ENCODE measurements at places on chromosomes 3 and 15. TPM values are rescaled to one million over a fixed set of nuclear protein-coding genes. Genes with fewer than 3 reads are reported as not detected.

The DGKG gene
- total RNA-seq, result 1.7 TPM

DNA sequence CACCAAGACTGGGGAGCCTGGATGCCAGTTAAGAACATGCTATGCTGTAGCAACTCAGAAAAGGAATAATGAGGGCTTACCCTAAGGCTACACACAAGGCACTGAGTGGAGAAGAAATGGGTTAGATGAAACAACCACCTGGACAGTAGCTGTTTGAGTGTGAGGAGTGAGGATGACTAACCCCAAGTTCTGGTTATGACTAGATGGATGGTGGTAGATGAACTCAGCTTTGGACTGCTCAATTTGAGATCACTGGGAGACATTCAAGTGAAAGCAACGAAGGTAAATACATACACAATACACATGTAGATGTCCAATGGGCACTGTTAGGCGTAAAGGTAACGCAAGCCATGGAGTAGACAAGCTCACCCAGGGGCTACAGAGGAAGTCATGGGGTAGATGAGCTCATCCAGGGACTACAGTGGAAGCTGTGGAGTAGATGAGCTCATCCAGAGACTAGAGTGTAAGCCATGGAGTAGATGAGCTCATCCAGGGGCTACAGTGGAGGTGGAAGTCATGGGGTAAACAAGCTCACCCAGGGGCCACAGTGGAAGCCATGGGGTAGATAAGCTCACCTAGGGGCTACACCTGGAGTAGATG is 98.3 kb downstream of the ANO10 start:
- DNase-seq, result no peak

DNA sequence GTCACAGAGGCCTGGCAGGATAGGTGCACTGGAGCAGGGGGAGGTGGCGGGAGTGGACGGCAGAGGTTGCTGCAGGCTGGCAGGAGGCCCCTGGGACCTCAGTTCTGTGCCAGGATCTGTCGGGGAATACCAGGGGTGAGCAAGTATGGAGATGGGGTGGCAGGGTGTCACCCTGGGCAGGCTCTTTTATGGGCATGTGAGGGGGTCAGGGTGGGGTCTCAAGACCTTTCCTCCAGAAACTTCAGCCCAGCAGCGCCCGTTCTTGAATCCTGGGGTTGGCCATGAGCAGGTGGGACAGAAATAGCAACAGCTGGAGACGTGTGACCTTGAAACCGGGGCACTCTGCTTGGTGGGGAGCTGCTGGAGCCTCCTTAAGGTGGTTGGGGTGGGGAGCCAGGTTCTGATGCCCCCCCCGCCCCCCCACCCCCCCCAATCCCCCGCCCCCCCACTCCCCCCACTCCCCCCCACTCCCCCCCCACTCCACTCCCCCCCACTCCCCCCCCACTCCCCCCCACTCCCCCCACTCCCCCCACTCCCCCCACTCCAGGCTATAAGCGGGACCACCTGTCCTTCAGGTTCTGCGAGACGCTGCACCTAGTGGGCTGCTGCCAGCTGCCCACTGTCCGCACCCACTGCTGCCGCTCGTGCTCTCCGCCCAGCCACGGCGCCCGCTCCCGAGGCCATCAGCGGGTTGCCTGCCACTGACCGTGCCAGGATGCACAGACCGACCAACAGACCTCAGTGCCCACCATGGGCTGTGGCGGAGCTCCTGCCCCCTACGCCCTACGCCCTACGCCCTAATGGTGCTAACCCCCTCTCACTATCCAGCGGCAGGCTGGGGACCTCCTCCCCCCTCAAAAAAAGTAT is 84.9 kb downstream of the TBC1D2B start:
- DNase-seq, result no peak

The IMPG2 gene
- total RNA-seq, result 0.13 TPM

DNA sequence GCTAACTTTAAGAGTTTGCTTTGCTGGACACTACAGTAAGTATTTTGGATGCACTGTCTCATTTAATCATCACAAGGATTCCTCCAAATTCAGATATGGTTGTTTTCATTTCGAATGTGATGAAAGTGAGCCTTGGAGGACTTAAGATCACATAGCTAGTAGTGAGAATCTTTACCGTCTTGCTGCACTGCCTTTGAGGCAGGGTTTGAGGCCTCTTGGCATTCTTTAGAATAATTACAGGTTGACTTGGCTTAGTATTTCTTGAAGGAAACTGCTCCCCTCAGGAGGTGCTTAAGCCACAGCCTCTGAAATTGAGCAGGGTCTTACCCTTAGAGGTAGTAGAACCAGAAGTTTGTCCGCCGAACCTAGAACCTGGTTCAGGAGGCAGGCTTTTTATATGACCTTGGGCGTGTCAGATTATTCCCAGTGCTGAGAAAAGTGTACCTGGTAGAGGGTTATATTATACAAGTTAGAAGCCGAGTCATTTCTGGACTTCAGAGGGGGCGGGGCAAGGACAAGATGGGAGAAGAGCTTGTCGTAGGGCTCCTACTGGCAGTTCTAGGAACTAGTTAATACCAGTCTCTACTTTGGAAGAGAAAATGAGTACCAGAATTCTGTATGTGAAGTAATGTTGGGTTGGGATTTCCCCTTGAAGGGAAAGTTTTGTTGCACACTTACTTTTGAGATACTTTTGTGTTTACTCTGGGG is 1.1 kb downstream of the TFG start:
- DNase-seq, result no peak

- no peak for DNase-seq
Observed at GRCh38 chr3:172154768-172155664, 115.6 kb downstream of the FNDC3B start.

DNA sequence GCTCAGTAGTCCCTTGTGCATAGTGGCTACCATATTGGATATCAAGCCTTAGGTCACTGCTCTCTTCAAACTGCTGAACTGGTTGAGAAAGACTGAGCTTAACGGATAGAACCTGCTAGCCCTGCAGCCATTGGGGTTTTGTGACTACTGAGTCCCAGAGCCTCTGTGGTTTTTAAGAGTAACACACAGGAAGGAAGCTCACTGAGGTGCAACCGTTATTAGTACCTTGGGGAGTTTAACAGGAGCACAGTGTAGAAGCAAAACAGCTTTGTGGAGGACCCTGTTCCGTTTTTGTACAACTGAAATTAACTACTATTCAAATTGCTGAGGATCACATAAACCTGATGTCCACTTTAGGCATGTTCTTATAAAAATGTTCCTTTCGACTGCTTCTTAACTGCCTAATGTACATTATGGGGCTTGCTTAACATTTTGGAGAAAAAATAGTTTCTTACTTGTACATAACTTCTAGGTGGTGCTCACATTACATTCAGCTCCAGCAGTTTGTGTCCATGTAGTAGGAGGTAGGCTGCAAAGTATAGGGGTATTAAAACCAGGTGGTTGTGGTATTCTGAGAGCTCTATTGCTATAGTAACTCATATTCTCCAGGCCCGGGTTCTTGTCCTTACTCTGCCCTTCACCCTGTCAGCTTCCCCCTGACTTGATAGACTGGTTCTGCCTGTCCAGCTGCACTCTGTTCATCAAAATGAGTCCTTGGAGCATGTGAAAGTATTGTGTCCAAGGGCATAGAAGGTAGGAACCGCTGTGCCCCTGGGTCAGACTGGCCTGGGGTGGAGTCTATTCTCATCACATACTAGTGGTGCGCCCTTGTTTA is 17.3 kb downstream of the PXK start:
- DNase-seq, result no peak

DNA sequence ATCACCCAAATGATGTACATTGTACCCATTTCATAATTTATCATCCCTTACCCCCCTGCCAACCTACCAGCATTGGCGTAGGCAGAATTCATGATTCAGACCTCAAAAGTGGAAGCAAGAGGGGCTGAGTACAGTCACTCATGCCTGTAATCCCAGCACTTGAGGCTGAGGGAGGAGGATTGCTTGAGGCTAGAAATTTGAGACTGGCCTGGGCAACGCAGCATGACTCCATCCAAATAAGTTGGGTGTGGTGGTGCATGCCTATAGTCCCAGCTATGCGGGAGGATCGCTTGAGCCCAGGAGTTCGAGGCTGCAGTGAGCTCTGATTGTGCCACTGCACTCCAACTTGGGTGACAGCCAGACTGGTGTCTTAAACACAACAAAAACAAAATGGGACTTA is 10.4 kb downstream of the TTC14 start:
- no peak for DNase-seq

DNA sequence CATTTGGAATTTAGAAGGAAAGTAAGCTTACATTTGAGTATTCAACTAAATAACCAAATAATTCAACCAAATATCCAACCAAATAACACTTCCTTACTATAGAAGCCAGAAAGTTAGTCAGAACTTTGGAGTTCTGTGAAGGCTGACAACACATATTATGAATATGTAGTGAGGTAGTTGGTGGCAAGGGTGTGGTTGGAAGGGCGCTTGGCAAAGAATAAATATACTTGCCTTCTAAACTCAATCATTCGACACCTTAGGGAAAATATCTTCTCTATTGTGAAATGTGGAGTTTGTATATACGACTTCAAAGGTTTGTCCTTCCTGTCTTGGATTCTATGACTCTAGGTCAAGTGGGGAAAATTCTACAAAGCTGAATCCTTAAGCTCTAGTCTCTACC is 111.7 kb upstream of the OSTN start:
- DNase-seq, result no peak

- DNase-seq, result no peak
Observed at GRCh38 chr3:35733341-35733740, 94.0 kb downstream of the ARPP21 start.

GRCh38 chr3:134624537-134625287 is 26.1 kb downstream of the KY start:
- peak; percentile 64 for DNase-seq

- no peak for DNase-seq
Observed at GRCh38 chr15:39488961-39489360, 91.9 kb upstream of the THBS1 start.

The MKRN2OS gene
- not detected for total RNA-seq

DNA sequence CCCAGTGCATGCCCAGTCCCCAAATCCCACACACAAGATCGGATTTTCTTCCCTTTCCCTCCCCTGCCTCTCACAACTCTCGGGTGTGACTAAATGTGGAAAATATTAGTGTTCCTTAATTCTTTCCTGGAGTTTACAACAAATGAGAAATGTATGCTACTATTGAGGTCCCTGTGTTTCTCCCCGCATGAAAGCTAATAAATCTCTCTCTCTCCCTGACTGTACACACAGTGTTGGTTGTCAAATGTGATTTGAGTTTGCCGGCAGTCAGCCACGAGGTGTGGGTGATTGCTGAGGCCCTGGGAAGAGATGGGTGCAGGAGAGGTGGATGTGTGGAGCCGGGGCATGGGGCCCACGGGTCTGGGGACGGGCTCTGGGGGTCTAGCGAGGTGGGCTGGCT is 161.4 kb upstream of the IQSEC1 start:
- no peak for DNase-seq

- DNase-seq, result no peak
Observed at GRCh38 chr15:80483725-80484161, 79.6 kb downstream of the ARNT2 start.

GRCh38 chr15:78969687-78970349 is 25.0 kb upstream of the CTSH start:
- DNase-seq, result no peak

DNA sequence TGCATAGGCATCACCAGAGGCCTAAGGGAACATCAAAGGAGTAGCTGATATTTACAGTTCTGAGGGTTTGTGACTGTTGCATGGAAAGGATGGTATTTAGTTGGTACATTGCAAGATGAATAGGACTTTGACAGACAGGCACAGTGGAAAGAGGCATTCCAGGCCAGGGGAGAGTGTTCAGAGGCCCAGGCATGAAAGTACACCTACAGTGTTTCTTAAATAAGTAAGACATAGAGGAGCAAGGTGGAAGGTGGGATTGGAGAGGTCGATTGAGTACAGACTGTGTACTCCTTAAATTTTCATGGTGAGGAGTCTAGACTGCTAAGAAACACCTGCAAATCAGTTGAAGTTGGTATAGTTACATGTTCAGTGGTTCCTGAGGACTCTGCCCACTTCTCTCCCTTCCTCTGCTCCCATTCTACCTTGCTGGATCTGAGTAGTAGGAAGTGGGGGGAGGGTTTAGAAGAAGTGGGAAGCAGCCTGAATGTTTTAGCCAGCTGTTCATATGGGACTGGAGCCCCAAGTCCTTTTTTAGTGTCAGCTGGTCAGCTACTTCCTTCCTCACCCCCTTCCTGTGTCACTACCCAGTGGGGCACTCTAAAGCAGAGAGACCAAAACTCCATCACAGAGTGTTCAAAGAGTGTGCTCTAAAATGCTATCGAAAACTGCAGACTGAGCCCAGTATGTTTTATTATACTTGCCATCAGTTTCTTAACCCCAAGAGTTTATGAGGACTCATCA is 14.0 kb downstream of the KLHL18 start:
- DNase-seq, result no peak

DNA sequence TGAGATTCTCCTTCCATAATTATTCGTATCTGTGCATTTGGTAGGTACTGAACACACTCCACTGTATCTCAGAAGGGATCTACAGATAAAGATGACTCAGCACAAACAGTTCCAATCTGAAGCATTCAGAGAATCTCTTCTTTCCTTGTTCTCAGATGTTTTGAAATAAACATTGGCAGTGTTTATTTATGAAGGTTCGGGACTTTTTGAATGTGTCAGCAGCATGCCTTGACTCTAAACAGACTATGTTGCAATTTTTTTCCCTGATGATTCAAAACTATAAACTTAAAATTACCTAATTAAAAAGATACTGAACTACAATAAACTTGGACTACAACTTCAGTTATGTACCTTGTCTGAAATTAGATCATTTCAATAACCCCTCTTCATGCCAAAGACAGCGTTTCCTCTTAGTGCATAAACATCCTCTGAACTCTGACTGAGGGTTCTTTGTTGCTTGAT is 612.9 kb upstream of the TBL1XR1 start:
- no peak for DNase-seq

DNA sequence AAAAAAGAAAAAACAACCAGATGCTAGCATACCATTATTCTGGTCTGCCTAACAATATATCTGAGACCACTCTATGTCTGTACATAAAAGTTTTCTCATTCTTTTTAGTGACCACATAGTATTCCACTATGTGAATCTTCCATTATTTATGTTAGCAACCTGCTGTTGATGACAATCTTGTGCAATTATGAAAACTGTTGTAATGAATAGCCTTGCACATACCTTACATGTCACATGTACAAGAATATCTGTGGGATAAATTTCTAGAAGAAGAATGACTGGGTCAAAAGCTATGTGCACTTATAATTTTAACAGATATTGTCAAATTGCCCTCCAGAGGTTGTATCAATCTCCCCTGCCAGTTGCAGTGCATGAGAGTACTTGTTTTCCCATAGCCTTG is 62.5 kb downstream of the ARHGAP31 start:
- no peak for DNase-seq

The SEMA3F gene
- total RNA-seq, result 51.5 TPM

- no peak for DNase-seq
Observed at GRCh38 chr3:158775426-158776410, 26.1 kb upstream of the MFSD1 start.

GRCh38 chr15:52050416-52050815 is 31.4 kb downstream of the MAPK6 start:
- DNase-seq, result no peak

The WWTR1 gene
- total RNA-seq, result 65.9 TPM

The THUMPD3 gene
- 43.0 TPM for total RNA-seq

GRCh38 chr15:94682171-94682570 is 450.8 kb downstream of the MCTP2 start:
- DNase-seq, result no peak

- no peak for DNase-seq
Observed at GRCh38 chr3:5128849-5129248, 6.8 kb downstream of the ARL8B start.

All from mesenteric fat pad (tissue), 1 donor.